A549 treated with dexamethasone at 1 μM for 4 hours (cell line): ENCODE measurements at places on chromosomes 3 and 15. TPM values are rescaled to one million over a fixed set of nuclear protein-coding genes. Genes with fewer than 3 reads are reported as not detected.

Gene LRRIQ4
- total RNA-seq, result not detected in 5 replicates

Gene SERINC4
- 0.06 to 0.15 TPM (median 0.09 TPM) in 5 replicates for total RNA-seq

Gene DNASE1L3
- 0.10 to 0.15 TPM (median 0.11 TPM) in 4 of 5 replicates, not detected in the other for total RNA-seq

Gene ARHGAP31
- 0.67 to 1.4 TPM (median 0.98 TPM) in 5 replicates for total RNA-seq

Gene ZPLD1
- total RNA-seq, result not detected in 5 replicates

Gene VGLL3
- 6.3 to 18.2 TPM (median 13.5 TPM) in 5 replicates for total RNA-seq

Gene GOLGA8J
- not detected in 5 replicates for total RNA-seq

Gene STRC
- total RNA-seq, result 0.04 to 0.15 TPM (median 0.08 TPM) in 5 replicates
